ENCODE measurements at places on chromosomes 2 and 18.
A peak's percentile ranks its signal among the peaks of the same experiment; 100 is the strongest.

DNA sequence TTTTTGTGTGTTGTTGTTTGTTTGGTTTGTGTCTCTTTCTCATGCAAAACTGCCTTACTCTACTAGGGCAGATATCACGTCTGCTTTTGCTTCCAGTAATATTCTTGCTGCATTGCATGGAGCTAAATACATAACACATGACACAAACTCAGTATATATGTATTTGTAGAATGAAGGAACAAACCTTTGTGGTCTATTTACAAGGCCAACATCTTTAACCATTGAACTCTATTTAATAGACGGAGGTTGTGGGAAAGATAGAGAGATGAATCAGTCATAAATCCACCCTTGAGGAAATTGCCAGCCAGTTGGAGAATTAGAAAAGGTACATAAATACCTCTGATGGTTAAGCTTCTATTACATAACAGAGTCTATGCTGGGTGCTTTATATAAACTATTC lies 26.0 kb upstream of the IL1RL1 start:
- DNase-seq: no peak

DNA sequence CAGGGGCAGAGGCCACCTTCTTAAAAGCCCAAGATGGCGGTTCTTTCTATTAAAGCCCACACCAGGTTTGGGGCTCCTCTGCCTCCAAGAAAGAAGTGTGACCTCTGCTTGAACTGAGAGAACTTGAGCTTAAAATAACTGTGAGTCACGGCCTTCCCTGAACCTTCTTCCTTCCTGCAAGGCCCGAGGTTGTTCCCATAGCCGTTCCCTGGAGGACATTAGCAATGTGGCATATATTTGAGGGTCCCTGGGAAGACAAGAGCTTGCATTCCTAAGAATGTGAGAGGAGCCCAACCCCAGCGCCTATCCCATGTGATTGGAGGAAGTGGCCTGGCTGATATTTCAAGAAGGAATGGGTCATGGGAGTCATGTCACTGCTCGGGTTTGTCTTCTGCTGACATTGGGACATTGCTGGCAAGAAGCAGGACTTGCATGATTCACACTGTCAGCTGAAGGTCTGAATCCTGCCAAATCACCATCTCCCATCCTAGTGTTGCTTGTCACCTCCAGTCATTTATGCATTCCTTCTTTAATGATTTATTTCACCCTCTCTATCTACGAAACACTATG lies 168.1 kb downstream of the TRIB2 start:
- DNase-seq: no peak

DNA sequence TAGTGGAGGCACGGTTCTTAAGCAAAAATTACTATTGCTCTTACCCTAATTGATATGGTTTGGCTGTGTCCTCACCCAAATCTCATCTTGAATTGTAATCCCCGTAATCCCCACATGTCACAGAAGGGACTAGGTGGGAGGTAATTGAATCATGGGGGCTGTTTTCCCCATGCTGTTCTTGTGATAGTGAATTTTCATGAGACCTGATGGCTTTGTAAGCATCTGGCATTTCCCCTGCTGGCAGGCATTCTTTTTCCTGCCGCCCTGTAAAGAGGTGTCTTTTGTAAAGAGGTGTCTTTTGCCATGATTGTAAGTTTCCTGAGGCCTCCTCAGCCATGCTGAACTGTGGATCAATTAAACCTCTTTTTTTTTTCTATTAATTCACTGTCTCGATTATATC lies 1691.8 kb upstream of the SLC39A10 start:
- DNase-seq: no peak

DNA sequence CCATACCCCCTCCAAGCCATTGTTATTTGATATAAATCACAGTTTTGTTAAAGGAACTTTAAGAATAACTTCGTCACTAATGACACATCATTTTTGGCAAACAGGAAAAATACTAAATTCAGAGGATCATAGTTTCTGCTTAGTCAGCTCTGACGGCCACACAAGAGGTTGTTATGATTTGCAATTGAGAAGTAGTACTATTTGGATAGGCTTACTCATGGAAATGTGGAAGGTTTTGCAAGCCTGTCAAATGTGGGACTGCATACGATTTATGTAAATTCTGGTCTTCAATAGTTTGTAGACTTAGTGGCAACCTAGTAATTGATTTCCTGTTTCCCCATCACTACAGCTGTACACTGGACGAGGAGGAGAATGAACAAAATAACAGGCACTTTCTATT lies 108.1 kb downstream of the ARHGEF33 start:
- DNase-seq: no peak

DNA sequence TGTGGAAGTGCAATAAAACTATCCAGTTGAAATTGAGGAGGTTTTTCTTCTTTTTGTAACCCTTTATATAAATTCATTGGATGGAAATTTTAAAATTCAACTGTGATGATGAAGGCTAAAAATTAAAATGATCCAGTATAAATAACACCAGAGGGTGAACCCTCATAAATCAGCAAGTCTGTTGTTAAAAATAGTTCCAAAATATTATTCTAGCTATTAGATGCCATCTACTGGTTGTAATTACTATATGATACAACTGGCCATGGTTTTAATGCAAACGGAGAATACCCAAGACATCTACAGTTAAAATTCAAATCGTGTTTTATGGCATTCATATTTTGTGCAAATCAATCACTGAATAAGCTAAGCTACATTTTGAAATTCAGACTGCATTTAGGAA lies 53.8 kb downstream of the TMEM200C start:
- DNase-seq: no peak

DNA sequence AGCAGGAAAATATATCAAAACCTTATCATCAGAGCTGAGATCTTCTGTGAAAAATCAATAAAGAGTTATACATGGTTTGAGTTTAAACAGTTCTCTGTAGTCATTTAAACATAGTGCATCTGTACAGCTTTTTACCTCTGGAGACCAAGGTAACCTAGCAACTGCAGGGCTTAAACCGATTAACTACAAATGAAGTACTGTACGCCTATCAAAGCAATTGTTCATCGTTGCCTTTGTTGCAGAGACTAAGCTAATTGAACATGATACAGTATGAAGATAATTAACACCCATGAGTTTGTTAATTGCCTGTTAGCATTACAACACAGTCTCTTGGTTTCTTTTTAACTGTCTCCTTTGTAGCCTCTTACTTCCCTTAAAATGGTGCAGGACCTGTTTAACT lies 147.9 kb downstream of the LNPK start:
- no peak for DNase-seq

- DNase-seq: no peak
Observed at GRCh38 chr18:7645756-7646155, 78.6 kb downstream of the PTPRM start.

DNA sequence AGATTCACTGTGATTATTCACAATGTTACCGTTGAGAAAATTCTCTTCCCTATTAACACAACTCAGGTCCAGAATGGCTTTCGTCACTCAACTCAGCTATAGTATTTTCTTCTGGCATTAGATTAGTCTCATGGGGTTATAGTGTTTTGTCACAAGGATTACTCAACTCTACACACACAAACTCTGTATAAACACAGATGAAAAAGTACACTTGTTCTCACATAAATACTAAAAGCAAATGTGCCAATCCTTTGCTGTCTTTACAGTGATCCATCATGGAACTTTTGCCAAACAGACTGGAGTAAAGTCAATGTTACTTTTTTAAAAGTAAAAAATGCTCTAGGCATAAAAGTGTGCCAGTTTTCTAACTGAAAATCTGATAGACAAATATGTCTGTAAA lies 267.6 kb downstream of the RBM43 start:
- DNase-seq: no peak

DNA sequence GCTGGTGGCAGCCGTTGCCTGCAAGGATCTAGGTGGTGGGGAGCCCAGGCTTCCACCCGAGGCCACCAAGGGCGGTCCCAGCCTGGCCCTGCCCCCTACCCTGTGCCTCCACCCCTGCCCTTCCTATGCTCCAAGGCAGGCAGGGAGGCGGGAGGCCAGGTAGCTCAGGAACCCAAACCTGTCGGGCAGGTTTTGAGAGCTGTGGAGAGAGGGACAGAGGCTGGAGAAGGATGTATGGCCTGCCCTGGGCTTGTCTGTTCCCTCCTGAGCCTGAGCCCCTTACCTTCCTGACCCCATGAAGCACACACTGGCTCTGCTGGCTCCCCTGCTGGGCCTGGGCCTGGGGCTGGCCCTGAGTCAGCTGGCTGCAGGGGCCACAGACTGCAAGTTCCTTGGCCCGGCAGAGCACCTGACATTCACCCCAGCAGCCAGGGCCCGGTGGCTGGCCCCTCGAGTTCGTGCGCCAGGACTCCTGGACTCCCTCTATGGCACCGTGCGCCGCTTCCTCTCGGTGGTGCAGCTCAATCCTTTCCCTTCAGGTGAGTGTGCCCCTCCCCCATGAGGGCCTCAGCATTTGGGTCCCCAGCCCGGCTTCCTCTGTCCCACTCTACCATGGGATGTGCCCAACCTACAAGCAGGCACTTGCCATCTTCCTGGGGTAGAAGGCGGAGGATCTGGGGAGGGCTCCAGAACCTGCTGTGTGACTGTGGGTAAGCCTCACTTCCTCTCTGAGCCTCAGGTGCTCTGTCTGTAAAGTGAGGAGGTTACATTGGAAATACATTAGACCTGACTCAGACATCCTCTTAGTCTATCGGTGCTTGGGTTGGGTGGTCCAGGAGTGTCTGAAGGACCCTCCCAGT lies at the start of gene PROM2:
PROM2 (plus strand) TSS at position 159 of the 860 bp plus-strand sequence; CDS start at position 296, 137 bp downstream.
- no peak for DNase-seq

GRCh38 chr2:42084231-42084671 lies 36.4 kb downstream of the PKDCC start:
- no peak for DNase-seq

- no peak for DNase-seq
Observed at GRCh38 chr2:30503007-30503694, 56.1 kb downstream of the LCLAT1 start.

- DNase-seq: no peak
Observed at GRCh38 chr18:21179590-21180220, 62.3 kb upstream of the GREB1L start.

GRCh38 chr2:86557836-86558235 lies 5.4 kb downstream of the CHMP3 start:
- no peak for DNase-seq

GRCh38 chr2:72990695-72991438 lies 73.5 kb downstream of the EMX1 start:
- peak; percentile 26 for DNase-seq

GRCh38 chr2:207164006-207164831 lies 1.5 kb downstream of the KLF7 start:
- DNase-seq: peak; percentile 74

DNA sequence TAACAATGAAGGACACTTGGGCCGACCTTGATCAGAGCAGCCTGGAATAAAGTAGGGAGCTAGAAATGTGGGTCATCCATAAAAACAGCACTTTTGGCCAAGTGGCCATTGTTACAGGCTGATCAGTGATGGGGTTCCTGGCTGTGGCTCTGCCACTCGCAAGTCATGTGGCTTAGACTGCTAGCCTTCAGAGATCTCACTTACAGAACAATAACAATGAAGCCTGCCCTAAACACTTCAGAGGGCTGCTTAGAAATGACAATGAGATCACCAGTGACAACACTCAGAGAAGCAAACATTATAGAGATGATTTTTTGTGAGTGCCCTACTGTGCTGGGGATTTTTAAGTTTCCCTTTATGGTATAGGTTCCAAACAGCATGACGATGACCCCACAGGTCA lies 107.9 kb upstream of the LMAN1 start:
- DNase-seq: no peak

- no peak for DNase-seq
Observed at GRCh38 chr18:46471809-46472498, 185.1 kb downstream of the LOXHD1 start.

DNA sequence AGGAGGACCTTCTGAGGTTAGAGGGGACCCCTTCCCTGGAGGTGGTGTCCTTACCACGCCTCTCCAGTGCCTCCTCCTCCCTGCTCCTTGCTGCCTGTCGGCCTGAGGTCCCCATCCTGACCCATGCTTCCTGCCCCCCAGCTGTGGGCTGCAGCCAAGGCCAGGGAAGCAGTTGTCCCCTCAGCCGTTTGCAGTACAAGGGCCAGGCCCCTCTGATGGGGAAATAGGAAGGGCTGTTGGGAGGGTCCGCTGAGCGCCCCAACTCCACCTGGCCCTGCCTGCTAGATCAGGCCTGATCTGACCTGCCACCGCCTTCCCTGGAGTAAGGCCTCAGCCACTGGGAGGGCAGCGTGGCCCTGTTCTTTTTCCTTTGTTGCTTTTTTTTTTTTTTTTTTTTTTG lies 219.8 kb downstream of the KLHL29 start:
- no peak for DNase-seq

DNA sequence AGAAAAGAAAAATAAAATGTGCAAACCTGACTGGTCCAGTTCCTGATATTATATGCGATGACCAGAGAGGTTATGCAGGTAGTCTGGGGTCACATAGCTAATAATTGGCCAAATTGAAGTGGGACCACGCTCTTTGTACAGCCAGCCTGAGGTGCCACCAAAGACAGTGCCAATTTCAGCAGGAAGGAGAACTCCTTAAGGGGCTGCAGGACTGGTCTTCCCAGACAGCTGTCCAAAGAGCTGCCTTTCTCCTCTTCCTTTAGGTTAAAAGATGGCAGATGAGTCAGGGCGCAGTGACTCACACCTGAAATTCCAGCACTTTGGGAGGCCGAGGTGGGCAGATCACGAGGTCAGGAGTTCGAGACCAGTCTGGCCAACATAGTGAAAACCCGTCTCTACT lies 95.5 kb downstream of the ACKR3 start:
- DNase-seq: peak; percentile 50

GRCh38 chr2:38010995-38011394 lies 65.0 kb downstream of the CYP1B1 start:
- DNase-seq: no peak

DNA sequence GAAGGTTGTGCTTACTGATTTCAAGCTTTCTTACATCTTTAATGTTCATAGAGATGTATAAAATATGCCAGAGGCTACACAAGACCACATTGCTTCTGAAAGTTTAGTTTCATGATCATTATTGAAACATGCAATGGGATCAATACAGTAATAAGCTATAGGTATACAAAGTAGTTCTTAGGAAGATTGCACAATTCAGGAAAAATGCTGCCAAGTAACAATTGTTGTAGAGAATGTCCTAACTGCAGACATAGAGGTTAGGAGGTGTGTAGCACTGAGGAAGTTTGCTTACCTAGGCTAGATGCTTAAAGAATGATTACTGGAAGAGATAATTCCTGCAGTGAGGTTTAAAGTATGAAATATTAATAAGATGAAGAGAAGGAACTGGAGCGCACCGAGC lies 259.5 kb upstream of the CYRIA start:
- no peak for DNase-seq

DNA sequence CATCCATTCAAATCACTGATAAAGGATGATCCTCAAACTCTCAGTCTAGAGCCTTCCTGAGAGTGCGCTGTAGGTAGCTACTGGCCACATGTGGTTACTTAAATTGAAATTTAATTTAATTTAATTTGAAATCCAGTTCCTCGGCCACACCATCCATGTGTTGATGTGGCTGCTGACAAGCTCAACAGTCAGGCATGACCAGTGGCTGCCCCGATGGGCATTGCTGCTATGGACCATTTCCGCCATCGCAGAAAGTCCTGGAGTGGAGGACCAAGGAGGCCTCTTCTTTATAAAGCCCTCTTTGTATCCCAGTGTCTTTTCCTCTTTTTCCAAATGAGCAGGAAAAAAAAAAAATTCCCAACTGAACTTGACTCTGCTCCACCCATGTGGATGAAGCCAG lies 100.6 kb downstream of the HDAC4 start:
- DNase-seq: no peak
